ENCODE measurements at places on chromosomes 7 and 10.

DNA sequence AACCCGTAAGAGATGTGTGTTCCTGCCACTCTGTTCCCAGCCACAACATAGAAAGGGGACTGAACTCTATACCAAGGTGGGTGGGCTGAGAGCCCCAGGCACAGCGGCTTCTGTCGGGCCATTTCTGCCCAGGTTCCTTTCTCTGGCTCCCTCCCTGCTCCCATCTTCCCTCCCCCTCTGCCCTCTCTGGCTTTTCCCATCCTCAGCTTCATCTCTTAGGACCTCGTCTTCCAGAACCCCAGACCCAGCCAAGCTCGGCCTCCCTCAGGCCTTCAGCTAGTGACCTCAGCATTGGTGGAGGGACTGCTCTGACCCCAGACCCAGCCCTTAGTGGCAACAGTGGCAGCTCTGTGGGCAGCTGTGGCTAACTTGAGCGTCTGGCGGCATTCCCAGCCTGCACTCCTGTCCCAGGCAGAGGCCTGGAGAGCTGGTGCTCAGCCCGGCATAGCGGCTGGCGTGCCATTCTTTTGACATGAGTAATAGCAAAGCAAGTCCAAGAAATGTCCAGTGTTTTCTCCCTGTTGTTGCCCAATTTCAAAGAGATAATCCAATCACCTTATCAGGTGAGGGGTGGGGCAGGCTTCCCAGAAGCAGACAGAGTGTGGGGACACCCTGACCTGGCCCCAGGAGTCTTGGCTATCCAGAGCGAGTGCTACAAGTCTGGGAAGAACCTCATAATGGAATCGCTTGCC lies 15.9 kb downstream of the PTPRE start:
- no peak for DNase-seq

DNA sequence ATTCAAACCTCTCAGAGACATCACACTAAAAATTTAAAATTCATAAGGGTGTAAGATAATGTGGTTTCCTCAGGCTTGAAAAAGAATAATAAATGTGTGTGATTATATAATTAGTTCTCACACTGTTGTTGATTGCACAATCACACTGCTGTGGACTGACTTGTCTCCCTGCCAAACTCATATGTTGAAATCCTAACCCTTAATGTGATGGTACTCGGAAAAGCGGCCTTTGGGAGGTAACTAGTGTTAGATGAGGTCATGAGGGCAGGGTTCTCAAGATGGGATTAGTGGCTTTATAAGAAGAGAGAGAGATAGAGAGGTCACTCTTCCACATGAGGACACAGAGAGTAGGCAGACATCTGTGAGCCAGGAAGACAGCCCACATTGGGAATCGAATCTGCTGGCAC lies 128.5 kb upstream of the COL1A2 start:
- no peak for DNase-seq

DNA sequence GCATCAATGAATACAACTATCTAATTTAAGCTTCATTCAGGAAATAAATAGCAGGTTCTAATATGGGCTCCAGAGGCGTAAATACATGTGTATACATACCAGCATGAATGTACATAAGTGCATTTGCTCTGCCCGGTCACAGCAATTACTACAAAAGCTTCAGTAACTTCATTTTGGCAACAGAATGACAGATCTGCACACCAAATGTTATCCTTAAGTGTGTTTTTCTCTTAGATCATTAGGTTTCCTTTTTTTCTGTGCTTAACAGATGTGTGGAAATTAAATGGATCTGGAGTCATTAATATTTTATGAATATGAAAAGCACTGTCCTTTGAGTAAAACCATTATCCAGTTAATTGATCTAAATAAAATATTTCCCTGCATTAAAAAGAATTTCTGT lies 159.0 kb upstream of the MEOX2 start:
- DNase-seq, result no peak

DNA sequence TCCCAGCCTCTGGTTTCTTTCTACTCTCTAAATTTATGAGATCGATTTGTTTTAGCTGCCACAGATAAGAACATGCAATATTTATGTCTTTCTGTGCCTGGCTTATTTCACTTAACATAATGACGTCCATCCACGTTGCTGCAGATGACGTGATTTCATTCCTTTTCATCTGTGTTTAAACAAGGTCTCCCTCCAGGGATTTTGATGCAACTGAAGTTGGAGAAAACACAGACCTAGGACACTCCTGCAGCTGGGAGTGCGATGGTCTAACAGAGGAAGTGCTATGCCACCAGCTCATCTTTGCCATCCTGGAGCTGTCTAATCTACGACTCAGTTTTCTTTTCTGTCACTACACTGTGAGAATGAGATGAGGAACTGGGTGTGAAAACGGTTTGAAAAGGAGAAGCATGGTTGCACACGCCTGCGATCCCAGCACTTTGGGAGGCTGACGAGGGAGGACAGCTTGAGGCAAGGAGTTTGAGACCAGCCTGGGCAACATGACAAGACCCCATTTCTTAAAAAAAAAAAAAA lies 1.5 kb upstream of the KCTD7 start:
- no peak for DNase-seq

DNA sequence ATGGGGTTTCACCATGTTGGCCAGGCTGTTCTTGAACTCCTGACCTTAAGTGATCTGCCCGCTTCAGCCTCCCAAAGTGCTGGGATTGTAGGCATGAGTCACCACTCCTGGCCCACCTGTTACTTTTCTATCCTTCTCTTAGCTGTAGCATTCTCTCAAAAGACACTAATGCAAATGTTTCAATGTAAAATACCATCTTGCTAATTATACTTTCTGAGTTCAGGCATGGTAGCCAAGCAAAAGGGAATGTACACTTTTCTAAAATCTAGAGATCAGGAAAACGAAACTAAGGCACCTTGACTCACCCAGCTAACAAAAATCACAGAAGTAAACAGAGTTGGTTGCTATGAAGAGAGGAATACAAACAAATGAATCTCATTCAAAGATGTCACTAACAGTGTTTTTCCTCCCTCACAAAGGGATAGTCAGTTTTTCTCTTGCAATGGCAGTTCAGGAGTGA lies 401.0 kb upstream of the NRP1 start:
- DNase-seq, result no peak

DNA sequence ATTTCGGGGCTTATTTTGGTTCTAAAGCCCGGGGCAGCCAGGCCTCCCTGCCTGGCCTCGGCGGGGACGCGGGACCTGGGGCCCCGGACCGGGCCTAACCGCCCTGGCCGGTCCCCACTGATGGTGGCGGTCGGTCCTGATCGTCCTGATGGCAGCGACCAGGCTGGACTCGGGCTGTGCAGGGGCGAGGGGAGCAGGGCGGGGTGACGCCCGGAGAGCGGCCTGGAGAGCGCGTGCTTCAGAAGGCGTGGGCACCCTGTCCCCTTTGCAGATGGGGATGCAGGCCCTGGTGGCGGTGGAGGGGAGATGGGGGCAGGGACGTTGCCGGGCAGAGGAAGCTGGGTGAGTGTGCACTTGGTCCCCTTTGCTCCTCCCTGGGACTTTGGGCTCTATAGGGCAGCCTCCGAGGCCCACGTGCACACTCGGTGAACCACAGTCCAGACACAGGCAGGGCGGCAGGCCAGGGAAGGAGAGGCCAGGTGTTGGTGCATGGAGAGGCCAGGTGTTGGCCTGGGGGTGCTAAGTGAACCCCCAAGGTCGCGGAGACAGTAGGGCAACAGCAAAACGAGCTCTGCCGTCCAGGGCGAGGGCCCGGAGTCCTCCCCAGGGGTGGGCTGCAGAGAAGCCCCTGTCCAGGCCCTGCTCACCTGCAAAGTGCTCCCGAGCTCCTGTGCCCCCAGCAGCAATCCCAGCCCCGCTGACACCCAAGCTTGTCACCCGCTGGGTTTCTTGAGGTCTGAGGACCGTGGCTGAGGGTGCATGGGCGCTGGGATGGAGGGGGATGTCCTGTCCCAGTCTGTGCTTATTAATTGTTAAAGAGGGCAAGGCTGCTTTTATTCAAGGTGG lies 42.4 kb upstream of the FAM20C start:
- peak; percentile 63 for DNase-seq

GRCh38 chr7:107564553-107565298 lies 955 bp downstream of the DUS4L start:
- DNase-seq, result no peak

DNA sequence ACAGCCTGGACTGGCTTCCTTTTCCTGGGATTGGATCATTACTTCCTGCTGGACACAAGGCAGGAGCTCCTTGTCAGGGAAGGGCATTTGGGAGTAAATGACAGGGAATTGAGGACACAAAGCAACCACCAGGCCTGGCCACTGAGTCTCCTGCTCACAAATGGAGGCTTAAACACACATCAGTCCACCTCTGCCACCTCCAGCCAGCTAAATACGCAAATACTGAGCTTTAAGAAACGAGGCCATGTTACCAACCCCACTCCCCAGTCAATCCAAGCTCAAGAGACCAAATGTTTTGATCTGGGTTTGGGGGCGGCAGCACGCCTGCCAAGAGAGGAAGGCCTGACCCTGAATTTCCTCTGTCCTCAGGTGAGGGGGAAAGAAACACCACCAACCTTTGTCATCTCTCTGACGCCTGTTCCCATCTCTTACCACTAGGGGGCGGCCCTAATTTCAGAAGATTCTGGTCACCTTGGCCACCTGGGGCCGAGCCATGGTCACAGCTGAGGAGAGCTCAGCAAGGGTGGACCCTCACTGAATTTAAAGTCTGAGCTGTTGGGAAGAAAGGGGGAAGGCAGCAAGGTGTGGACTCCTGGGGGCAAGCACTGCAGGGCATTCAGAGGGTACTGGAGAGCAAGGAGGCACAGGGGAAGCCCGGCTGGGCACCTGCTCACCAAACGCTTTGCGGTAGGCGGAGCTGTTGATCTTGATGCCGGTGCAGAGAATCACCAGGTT lies 16.5 kb downstream of the AIFM2 start:
- peak; percentile 56 for DNase-seq

DNA sequence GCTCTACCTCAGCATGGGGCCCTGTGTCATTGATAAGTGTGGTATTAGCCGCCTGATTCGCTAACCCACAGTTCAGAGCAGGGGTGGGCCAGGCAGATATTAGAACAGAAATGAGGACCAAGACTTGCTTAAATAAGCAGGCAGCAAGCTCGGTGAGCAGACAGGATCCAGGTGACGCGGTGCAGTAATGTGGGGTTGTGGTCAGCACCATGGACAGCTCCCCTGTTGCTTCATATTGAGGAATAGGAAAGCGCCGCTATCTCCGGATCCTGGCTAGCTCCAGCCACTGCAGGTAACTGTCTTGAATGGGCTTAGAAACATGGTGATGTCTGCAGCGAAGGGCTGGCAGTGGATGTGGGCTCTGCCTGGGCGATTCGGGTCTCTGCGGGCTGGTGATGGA lies 51.3 kb upstream of the GPR26 start:
- DNase-seq, result peak; percentile 74

GRCh38 chr7:150511048-150511447 lies 3.6 kb upstream of the GIMAP7 start:
- DNase-seq, result no peak
